ENCODE measurements at places on chromosomes 6 and 20.

GRCh38 chr6:134065706-134066105 is 13.3 kb upstream of the SLC2A12 start:
- no peak for DNase-seq

DNA sequence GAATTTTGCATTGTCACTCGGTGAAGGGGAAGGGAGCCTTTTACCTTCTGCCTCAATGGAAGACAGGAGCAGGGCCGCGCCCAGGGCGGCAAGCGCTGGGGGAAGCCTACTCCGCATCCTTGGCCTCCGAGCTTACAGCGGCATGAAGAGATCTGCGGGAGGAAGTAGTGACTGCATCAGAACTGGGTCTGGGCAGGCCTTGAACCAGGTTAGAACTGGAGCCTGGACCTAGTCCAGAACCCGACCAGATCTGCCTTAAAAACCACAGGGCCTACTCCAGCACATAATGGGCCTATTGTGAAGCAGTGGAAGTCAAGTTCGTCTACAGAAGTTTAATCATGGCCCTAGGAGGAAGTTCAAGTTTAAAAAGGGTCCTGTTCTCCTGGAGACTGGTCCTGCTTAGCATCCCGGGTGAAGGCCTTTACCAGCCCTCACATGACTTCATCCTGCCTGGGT is 3.1 kb downstream of the COL12A1 start:
- no peak for DNase-seq

DNA sequence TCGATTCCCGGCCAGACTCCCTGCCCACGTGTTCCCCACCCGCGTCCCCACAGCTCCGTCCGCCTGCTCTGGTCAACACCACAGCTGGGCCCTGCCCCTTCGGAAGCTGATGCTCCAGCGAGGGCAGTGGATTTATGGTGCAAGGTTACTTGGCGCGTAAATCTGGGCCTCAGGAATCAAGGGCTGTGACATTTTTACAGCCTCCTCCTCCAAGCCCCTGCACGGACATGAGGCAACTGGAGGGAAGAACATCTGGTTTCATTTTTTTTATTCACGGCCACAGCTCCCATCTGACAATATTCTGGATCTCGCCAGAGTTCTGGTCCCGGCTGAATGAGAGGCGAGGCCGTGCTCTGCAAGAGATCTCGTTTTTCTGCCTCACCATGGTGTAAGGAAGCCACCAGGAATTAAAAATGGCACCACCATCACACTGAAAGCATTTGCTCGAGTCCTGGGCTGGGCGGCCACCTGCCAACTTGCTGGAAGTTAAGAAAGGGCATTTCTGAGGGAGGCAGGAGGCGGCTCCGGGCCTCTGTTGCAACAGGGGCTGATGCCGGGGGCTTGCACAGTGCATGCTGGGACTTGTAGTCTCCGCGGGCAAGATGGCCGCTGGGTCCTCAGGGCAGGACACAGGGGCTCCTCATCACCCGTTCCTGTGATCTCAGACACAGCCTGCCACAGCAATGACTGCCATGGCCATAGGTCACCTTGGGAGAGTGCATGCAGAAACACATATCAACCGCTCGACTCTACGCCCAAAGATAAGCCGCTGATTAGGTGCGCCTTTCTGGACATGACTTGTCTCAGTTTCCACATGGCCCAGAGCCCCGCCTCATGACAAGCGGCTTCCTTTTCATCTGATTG is 148.5 kb downstream of the LY86 start:
- no peak for DNase-seq

DNA sequence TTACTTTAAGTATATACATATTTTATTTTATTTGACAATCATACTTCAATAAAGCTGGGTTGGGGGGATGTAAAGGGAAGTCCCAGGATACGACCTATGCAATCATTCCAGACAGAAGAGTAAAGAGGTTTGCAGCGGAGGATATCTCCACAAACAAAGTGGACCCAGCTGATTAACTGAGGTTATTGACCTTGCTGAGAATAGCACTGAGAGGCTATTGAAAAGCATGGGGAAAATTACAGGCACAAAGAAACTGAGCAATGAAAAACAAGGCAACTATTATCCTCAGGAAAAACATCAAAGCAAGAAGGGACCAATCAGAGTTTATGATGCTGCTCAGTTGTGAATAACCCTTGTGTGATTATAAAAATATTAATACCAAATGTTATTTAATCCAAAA is 32.6 kb downstream of the SERPINB1 start:
- no peak for DNase-seq

DNA sequence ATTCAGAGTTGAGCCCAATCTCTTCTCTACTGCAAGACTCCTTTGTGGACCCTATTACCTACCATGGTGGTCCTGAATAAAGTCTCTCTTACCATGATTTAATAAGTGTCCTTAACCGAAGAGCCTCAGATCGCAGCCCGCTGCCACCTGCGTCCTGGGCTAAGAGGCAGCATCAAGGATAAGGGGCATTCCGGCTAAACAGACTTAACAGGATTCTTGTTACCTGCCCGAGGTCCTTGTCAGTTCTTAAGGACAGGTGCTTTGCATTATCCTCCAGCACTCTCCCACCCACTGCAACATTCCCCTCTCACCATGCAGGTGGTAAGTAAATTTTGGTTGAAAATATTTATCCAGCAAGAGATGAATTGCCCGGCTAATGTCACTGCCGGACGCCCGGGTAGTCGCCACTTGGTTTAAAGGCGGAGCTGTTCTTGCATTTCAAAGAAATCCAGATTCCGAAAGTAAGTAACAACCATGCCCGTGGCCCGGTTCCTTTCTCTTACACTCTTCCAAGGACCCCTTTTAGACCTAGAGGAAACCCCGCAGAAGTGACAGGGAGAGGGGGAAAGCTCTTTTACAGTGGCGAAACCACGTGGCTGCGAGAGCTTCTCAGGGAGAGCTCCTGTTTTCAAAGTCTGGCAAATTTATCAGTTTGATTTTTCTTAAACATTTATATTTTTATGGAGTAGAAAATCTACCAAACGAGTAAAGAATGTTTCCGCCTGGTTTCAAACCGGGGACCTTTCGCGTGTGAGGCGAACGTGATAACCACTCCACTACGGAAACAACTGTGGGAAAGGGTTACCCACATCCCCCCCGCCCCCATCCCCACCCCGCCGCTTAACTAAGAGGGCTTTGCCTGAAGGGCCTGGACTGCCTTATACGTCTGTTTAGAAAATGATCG is 41.9 kb upstream of the PRSS16 start:
- DNase-seq = no peak

- no peak for DNase-seq
Observed at GRCh38 chr6:77034161-77034560, 429.1 kb downstream of the HTR1B start.

- DNase-seq = no peak
Observed at GRCh38 chr6:107665382-107665781, 158.7 kb downstream of the SCML4 start.

GRCh38 chr6:156396068-156396771 is 381.0 kb upstream of the ARID1B start:
- DNase-seq = no peak

DNA sequence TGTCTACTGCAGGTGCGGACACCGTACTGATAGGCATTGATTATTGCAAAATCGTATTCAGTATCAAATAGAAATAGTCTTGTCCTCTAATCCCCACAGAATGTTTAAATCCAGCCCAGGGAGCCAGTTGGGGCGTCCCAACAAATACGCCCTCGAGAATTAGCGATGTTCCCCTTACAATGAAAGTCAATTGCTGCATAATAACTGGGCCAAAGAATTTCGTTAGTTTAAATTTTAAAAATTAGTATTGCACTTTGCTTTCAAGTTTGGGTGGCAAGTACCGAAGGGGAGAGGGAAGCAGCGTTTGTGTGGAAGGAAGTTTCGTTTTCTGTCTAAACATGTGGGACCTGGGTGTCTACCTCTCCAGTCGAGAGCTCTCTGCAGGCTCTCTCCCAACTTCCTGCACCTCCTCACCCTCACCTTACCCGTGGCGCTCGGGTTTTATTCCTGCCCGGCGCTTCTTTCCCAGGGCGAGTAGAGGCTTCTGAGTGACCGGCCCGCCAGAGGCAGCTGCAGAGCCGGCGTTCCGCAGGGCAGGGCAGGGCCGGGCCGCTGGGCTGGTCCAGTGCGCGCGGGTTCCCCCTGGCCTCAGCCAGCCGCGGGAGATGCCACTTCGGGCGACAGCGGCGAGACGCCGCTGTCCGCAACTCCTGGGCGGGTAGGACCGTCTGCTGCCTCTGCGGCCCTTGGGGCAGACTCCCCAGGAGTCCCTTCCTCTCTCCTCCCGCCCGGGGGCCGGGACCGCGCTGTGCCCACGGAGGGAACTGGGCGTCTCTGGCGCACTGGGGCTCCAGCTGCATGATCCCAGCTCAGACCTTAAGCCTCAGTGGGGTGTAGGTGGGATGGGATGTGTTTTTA is 862 bp upstream of the TFAP2C start:
- no peak for DNase-seq

GRCh38 chr20:16916165-16916564 is 168.0 kb downstream of the OTOR start:
- DNase-seq = no peak

- no peak for DNase-seq
Observed at GRCh38 chr6:132683543-132683942, 24.6 kb upstream of the TAAR1 start.

GRCh38 chr6:84517741-84518530 is 246.5 kb downstream of the TBX18 start:
- DNase-seq = no peak

- peak; percentile 41 for DNase-seq
Observed at GRCh38 chr20:47727170-47727880, 58.0 kb downstream of the SULF2 start.

DNA sequence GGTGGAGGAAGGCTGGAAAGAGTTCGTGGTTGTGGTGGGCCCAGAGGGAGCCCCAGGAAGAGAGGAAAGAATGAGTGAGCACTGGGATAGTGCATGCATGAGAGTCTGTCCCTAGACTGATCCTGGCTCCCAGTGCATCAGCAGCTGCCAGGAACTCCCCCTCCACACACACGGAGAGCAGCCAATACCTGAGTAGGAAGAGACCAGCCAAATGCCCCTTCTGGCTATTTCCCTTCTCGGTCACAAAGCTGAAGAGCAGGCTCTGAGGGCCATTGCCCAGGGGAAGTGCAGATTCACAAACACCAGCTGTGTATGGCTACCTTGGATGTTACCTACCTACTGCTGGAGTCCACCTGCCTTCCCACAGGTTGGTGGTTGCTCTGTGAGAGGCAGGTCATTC is 45.1 kb downstream of the GABRR2 start:
- no peak for DNase-seq

GRCh38 chr6:134938896-134939295 is 11.0 kb downstream of the ALDH8A1 start:
- peak; percentile 67 for DNase-seq

DNA sequence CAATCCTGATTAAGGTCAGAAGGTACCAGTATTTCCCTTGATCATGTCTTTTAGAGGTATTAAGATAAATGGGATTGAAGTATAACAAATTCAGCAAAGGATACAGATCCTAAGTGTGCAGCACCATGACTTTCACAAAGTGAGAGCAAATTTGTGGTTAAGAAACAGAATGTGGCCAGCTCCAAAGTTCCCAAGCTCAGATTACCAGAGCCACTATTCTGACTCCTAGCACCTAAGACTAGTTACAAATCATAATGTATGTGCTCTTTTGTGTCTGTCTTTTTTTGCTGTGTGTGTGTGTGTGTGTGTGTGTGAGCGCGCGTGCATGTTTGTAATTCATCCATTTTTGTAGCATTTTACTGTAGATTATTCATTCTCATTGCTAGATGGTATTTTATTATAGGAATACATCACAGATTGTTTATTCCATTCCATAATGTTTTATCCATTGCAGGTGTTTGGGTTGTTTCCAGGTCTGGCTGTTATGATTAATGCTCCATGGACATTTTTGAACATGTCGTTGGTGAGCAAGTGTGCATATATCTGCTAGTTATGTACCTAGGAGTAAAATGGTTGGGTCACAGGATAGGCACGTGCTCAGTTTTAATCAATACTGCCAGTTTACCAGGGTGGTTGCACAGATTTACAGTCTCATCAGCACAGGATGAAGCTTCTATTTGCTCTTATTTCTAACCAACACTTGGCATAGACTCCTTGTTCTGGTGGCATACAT is 314.0 kb upstream of the JAG1 start:
- DNase-seq = no peak

GRCh38 chr6:120083186-120083585 is 733.6 kb upstream of the MAN1A1 start:
- no peak for DNase-seq

GRCh38 chr6:152981989-152982903 is 595 bp downstream of the FBXO5 start:
- DNase-seq = no peak

GRCh38 chr6:13447949-13448724 is 39.3 kb downstream of the GFOD1 start:
- DNase-seq = no peak

GRCh38 chr6:48472091-48472490 is 361.1 kb upstream of the PTCHD4 start:
- DNase-seq = no peak

DNA sequence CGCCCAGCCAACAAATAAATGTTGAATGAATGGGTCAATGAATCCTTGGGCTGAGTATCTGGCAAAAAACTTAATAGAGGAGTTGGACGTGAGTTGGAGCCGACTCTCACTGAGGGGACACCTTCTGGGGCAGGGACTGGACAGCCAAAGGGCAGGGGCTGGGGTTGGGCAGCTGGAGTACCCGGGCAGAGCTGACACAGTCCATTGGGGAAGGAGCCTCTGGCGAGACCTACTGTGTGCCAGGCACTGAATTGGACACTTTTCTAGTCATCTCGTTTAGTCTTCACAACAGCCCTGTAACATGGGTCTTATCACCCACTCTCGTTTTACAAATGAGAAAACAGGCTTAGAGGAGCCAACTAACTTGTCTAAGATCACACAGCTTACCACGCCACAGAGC is 4.7 kb upstream of the MAPK13 start:
- DNase-seq = no peak

DNA sequence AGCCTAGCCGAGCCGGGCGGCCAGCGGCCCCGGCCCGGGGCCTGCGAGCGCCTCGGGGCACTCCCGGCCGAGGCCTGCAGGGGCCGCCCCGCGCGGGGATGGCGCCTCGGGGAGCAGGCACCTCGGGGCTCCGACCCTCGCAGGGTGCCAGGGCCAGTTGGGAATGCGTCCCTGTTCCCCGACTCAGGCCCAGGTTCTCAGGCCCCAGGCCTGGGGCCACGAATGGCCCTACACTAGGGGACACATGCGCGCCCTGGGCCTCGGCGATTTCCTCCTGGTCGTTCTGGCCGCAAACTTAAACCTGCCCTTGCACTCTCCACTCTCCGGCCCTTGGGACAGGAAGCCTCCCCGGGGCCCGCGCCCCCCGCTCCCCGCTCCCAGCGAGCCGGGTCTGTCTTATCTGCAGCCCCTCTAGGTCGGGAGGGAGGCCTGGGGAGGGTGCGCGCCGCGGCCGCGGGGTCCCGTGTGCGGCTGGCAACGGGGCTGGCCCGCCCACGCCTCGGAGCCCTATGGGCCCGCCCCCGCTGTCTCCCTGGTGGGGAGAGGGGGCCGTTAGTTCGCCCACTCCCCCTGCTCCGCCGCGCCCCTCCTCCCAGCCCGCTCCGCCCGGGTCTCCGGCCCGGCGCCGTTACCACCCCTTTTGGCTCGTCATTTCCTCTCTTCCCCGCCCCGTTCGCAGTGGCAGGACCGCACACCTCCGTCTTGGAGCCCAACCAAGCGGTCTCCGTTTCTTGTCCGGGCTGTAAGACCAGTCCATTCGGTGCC is 611 bp downstream of the NFYA start:
- DNase-seq = peak; percentile 69
